ENCODE measurements at places on chromosomes 3 and 15.

GRCh38 chr3:141887051-141887450, 10.6 kb downstream of the ATP1B3 start:
- no peak for DNase-seq

DNA sequence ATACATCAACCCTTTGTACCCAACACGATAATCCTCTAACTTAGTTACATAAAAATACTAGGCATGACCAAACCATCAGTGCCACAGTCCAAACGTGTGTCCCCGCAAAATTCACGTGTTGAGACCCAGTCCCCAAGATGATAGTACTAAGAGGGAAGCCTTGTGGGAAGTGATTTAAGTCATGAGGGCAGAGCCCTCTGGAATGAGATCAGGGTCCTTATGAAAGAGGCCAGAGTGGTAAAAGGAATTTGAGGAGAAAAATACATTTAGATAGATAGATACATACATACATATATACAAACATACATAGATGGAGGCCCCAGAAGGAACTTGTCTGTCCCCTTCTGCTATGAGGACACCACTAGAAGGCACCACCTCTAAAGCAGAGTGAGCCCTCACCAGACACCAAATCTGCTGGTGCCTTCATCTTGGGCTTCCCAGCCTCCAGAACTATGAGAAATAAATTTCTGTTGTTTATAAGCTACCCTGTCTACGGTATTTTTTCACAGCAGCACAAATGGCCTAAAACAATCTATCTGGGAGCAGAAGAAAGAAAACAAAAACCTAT, 8.0 kb downstream of the TBC1D2B start:
- DNase-seq = no peak

DNA sequence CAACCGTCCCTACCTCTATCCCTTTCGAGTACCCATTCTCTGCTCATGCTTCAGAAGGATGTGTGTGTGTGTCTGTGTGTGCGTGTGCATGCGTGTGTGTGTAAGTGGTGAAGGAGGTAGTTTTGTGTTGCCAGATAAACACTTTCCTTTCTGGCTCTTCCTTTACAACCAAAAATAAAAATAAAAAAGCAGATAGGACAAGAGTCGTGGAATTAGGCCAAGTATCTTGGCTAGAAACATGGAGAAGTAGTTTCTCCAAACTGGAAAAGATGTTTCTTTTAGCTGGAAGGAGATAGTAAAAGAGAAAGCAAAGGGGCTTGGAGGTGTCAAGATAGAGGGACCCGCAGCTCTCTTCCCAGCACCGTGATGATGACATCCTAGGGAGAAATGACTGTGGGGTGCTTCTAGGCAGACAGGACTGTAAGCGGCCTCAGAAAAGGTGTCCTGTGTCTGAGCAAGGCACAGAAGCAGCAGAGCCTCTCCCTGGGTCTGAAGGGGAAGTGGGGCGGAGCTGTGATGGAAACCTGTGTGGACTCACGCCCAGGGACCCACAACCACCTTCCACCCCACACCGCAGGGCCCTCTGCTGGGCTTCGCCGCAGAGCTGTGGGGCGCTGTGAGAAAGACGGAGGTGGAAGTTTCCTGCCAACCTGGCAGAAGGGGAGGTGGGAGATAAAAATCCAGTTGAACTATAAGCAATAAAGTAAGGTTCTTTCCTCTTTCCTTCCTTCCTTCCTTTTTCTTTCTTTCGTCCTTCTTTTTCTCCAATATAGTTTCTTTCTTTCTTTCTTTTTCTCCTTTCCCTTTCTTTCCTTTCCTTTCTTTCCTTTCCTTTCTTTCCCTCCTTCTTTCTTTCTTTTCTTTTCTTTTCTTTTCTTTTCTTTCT, 35.3 kb downstream of the MUC20 start:
- no peak for DNase-seq

GRCh38 chr3:184015381-184016019, 2.2 kb downstream of the ABCC5 start:
- no peak for DNase-seq

DNA sequence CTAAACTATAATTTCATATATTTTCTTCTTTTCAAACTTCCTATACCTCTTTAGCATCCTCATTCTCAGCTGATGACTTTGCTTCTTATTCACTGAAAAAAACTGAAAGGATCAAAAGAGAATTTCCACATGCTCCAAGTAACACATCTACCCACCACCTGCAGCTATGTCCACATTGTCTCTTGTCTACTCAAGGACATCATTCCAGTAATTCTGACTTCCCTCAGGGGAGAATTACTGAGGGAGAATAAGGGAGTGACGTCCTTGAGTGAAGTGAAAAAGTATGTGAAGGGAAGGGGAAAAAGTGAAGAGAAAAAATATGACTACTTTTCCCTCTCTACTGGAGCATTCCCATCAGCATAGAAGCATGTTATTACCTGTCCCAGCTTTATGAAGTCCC, 32.6 kb downstream of the ETFA start:
- DNase-seq = no peak

GRCh38 chr3:178500631-178501030, 35.6 kb upstream of the KCNMB2 start:
- no peak for DNase-seq

- DNase-seq = peak; percentile 93
These were observed 5.2 kb downstream of the LINS1 start for GRCh38 chr15:100596792-100597191.

DNA sequence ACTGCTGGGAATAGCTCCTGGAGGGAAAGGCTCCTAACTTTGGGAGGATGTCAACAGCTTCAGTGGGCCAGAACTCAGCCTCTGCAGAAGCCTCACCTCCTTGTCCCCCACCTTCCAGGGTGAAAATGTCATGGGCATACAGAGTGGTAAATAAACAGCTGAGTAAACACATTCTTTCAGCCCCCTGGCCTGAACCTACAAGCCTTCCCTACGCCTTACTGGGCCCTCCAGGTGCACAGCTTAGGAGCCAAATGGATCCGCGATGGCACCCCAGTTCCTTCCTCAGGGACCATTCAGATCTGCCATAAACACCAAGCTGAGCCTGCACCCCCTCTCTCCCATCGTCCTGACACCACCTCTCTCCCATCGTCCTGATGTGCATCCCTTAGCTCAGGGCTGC, 126.2 kb upstream of the IGF1R start:
- DNase-seq = no peak

GRCh38 chr15:70535955-70536338, 227.4 kb downstream of the UACA start:
- DNase-seq = no peak

DNA sequence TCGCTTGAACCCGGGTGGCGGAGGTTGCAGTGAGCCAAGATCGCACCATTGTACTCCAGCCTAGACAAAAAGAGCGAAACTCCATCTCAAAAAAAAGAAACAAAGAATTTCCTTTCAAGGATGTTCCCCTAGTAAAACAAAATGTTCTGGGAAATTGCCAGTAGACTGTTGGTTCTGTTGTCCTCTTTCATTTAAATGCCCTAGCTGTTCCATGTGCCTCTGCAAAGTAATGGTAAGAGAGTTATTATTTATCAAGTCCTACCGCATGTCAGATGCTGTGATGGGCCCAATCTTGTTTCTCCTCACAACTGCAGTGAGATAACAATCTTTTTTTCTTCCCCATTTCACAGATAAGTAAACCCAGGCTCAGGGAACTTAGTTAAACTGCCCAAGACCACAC, 254.3 kb upstream of the TPM1 start:
- DNase-seq = no peak

DNA sequence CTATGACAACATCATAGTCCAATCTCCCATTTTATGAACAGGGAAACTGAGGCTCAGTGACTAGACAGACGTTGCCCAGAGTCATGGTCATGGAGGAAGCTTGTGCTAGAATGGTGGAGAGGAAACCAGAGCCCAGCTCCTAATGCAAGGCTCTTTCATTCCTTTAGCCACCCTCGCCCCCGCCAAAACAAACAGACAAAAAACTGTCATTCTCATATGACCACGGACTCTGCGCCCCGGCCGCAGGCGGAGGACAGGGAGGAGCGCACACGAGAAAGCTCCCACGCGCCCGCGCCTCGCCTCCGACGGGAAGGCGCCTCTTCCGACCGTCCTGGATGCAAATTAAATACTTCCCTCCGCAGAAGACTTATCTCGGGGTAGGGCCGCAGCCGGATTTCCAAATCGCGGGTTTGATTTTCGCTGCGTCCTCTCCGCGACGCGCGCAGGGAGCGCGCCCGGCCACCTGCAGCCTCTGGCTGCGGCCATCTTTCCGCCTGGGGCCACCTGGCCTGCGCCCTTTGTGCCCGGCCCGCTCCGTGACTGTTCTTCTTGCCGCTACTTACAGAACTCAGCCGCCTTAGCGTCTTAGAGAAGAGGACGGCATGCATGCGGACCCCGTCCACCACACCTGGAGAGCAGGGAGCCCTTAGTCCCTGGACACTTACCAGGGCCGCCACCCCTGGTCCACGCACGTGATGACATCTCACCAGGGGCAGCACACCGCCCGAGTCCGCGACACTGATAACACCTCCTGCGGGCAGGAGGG, 670 bp upstream of the ATP13A3 start:
- DNase-seq = peak; percentile 30

GRCh38 chr15:51935466-51936104, 36.0 kb downstream of the LEO1 start:
- DNase-seq = no peak

GRCh38 chr3:78668302-78668701, 1099.5 kb downstream of the ROBO1 start:
- DNase-seq = no peak

DNA sequence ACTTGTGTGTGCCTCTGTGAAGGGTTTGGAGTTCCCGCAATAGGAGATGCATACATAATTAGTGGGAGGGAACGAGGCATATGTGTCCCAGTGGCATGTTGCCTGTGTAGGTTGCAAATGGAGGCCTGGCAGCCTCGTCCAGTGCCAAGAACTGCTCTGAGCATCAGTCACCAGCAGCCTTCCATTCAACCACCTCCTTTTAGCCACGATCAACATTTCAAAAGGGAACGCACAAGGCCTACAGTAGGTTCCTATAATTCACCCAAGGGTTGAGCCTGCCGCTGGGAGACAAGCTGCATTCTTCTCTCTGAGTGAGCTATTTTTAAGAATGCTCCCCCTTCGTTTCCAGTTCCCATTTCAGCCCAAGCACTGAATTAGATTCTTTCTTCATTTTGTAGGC, 78.8 kb upstream of the CTNNB1 start:
- no peak for DNase-seq

DNA sequence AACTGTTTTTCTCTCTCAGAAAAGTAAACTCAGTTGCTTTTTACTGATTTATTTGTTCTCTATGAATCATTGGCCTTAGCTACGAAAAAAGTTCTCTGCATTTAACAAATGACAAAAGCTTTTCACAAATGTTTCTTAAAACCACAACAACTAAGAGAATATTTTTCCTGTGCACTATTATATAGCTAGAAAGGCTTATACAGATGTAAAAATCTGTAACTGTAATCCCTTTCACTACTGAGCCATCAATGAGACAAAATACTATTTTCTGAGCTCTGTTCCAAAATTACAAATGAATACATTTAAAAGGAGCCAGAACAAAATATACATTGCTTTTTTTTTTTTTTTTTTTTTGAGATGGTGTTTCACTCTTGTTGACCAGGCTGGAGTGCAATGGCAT, 45.6 kb upstream of the PYGO1 start:
- DNase-seq = no peak

GRCh38 chr3:110887176-110887575, 184.4 kb upstream of the NECTIN3 start:
- DNase-seq = no peak

DNA sequence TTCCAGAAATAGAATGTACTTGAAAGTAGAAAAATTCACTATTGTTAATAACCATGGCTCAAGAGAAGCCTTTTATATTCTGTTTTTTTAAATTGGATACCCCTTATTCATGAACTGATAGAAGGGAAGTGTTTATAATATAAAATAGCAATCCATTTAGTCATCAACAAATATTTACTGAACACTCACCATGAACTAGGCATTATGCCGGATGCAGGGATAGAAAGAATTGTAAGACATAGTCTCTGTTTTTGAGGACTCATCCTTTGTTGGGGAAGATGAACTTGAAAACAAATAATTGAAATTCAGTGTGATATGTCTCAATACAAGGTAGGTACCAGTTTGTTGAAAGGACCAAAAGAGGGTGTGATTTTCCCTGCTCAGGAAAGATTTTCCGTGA, 160.9 kb upstream of the SATB1 start:
- no peak for DNase-seq

DNA sequence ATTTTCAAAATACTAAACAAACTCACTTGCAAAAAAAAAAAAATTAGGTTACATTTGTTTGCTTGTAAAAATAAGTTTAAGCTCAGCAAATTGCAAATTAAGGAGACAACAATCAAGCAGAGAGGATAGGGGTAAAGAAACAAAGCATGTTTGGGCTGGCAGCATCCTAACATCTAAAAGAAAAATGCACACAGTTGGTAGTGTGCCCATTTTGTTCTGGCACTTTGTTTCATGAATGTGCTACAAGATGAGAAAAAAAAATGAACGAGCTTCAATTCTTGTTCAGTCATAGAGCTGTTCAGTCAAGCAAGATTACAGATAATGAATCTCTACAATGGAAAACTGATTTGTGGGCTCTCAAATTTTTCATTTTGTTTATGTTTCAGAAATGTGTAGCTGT, 17.7 kb upstream of the ZBBX start:
- DNase-seq = no peak

GRCh38 chr3:188230962-188231361, 77.0 kb downstream of the LPP start:
- DNase-seq = no peak

DNA sequence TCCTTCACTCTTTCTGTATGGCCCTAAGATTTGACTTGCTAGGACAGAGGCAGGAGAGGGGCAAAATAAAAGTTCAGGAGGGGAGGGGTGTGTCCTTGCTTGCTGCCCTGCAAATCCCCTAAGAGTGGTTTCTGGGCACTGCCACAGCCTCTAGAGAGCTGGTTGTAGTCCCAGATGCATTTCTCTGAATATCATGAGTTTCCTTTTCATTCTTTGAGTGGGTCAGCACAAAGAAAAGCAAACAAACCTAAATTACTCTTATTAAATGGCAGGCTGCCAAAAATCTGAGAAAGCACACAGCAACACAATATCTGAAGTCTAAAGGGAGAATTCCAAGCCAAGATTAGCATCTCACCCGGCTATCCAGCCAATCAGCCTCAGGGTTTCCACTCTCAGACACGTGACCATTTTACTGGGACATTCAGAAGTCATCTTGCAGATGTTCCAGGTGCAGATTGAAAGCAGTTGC, 919.3 kb downstream of the TUSC7 start:
- no peak for DNase-seq

DNA sequence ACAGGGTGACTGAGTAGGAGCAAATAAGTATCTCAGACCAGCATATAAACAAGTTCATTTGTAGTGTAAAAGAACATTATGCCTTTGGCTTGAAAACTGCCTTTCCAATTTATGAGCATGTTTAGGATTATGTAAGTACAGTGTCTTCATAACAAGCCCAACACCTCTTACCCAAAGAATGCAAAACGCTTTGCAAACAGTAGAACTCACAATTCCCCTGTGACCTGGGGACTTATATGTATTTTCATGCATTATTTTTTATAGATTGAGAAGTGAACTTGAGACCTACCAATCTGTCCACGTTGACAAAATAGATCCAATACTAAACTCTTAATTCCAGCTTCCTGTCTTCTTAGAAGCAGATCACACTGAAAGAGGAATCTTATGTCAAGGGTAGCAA, 202.1 kb downstream of the TP63 start:
- DNase-seq = no peak

DNA sequence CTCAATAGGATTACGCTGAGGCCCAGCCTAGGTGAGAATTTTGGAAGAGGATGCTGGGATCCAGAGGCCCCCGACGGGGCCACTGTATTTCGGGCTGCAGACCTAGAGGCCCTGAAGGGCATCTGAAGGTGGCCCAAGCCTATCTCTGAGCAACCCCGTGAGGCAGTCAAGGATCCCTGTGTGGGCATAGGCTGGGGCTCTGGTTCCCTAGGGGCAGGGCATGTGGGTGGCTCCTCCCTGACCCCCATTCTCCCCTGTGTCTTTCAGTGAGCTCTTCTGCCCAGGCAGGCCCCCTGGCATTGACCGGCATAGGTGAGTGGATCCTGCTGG, 216.0 kb downstream of the SNRPN start:
- DNase-seq = no peak

Data from stimulated activated CD4-positive, alpha-beta T cell treated with anti-CD3 and anti-CD28 coated beads, Interleukin-2, amount 100 ng/mL, for 48 hours (primary cell).